ENCODE measurements at places on chromosomes 6 and 20. TPM values are rescaled to one million over a fixed set of nuclear protein-coding genes. Genes with fewer than 3 reads are reported as not detected.

DNA sequence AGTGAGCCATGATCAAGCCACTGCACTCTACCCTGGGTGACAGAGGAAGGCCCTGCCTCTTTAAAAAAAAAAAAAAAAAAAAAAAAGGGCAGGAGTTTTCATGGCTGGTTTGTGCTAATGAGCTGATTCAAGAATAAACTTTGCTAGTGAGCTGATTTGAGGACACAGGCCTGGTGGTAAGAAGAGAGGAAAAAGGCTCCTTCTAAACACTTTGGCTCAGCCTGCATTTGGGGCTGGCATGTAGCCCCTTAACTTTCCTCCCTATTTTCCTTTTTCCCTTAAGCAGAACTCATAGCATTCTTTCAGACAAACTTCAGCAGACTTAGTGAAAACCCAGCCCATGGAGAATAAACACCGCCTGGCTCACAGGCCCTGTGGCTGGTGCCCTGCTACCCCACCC is 432.7 kb downstream of the PTPRT start:
- H3K27ac ChIP-seq = no peak overlapping the region
- H3K4me3 ChIP-seq = no peak overlapping the region
- H3K4me1 ChIP-seq = no peaks in the 10 kb centered on the region
- no peak for DNase-seq

DNA sequence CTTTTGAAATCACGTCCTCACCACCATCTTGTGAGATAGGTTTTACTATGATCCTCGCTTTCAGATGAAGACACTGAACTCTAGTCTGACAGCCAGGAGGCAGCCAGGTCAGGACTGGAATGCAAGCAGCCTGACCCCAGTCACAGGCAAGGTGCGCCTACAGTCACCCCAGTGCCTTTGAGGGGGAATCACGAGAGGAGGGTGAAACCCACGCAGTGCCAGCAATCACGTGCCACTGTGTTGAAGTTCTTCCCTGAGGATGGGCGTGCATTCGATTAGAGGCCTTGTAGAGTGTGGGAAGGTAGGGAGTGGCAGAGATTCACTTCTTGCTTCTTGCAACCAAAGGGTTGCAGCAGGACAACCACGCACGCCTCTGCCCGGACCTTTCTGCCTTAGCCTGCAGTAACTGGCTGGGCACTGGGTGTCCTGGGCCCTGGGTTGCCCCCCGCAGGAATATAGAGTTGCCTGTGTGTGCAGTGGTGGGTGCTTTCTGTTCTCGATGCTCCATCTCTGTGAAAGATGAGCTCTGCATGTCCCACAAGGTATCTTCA is 33.7 kb upstream of the IRF4 start:
- no peaks in the 10 kb centered on the region for H3K27me3 ChIP-seq
- no peaks in the 10 kb centered on the region for H3K4me1 ChIP-seq
- H3K4me3 ChIP-seq = no peak overlapping the region
- no peak overlapping the region for H3K27ac ChIP-seq
- DNase-seq = peak; percentile 62

Gene ZBTB12
- 0.83 TPM for total RNA-seq

- no peaks in the 10 kb centered on the region for H3K4me1 ChIP-seq
- H3K4me3 ChIP-seq = no peak overlapping the region
- H3K36me3 ChIP-seq = no peaks in the 10 kb centered on the region
- peaks cover under 1% of the 10 kb centered on the region for H3K27me3 ChIP-seq
- DNase-seq = no peak
- no peak overlapping the region for H3K27ac ChIP-seq
Observed at GRCh38 chr6:792662-793061, 99.7 kb upstream of the EXOC2 start.

DNA sequence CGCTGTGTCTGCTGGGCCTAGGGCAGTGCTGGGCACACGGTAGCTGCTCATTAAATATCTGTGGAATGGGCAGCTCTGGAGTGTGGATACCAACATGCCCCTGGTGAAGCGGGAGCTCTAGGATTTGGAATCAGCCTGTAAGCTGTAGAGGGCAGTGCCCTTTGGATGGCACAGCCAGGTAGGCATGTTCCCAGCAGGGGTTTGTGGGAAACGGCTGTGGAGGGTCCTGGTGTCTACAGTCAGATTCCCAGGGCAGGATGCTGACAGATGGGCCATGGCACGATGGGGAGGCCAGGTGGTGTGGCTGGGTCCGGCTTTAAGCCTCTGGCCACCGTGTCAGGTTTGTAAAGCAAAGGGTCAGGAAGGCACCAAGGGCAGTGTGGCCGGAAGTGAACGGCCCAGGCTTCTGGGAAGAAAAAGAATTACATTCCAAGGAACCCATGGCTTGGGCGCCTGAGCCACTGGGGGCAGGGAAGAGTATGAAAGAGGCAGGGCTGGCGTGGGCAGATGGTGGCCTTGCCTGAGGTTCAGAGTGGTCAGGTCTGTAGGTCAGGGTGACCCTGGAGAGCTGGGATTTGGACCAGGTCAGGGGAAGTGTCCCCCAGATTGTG is 44.8 kb downstream of the UBE2V1 start:
- no peaks in the 10 kb centered on the region for H3K27me3 ChIP-seq
- no peak overlapping the region for H3K4me3 ChIP-seq
- no peaks in the 10 kb centered on the region for H3K36me3 ChIP-seq
- H3K4me1 ChIP-seq = no peaks in the 10 kb centered on the region
- no peak overlapping the region for H3K27ac ChIP-seq

Gene IL20RA
- 1.5 TPM for total RNA-seq

Gene TRIM10
- total RNA-seq = not detected

Gene WFDC5
- total RNA-seq = not detected

DNA sequence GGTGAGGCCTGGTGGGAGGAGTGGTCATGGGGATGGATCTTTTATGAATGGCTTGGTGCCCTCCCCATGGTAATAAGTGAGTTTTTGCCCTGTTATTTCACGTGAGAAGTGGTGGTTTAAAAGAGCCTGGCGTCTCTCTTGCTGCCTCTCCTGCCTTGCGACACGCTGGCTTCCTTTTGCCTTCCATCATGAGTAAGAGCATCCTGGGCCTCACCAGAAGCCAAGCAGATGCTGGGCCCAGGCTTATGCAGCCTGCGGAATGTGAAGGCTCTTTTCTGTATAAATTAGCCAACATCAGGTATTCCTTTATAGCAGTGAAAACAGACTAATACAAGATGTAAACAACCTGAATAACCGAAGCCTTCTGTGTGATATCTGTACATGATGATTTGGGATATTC is 27.6 kb downstream of the VTA1 start:
- H3K4me1 ChIP-seq = no peaks in the 10 kb centered on the region
- H3K4me3 ChIP-seq = no peak overlapping the region
- H3K27me3 ChIP-seq = no peaks in the 10 kb centered on the region

DNA sequence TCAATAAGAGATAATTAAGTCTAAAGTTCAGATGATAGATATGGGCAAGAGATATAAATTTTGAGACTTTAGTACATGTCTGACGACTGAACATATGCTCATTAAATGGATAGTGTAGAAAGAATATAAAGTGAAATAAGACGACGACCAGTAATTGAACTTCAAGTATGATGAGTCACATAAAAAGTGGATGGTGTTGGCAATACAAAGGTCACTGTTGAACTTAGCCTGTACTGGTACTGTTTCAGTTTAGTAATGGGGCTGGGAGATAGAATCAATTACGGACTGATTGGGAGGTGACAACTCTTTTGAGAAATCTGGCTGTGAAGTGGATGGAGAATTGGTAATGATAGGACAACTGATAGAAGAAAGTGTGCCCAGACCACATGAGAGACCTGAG is 68.1 kb downstream of the IBTK start:
- no peak overlapping the region for H3K27ac ChIP-seq
- H3K36me3 ChIP-seq = no peaks in the 10 kb centered on the region
- H3K27me3 ChIP-seq = no peaks in the 10 kb centered on the region
- H3K4me3 ChIP-seq = no peak overlapping the region
- no peaks in the 10 kb centered on the region for H3K4me1 ChIP-seq

Gene PLCB1
- total RNA-seq = 95.2 TPM

- no peak overlapping the region for H3K4me3 ChIP-seq
- H3K36me3 ChIP-seq = no peaks in the 10 kb centered on the region
- no peaks in the 10 kb centered on the region for H3K27me3 ChIP-seq
Observed at GRCh38 chr20:43984587-43984986, 69.9 kb downstream of the TOX2 start.
